ENCODE measurements at places on chromosomes 5 and 9. TPM values are rescaled to one million over a fixed set of nuclear protein-coding genes. Genes with fewer than 3 reads are reported as not detected.

FRRS1L gene
- 0.03 TPM for total RNA-seq

PCSK1 gene
- total RNA-seq: 10.9 TPM

ITGA2 gene
- total RNA-seq: 7.0 TPM

ECSCR gene
- total RNA-seq: not detected

LOX gene
- total RNA-seq: 0.08 TPM

N4BP3 gene
- total RNA-seq: 2.8 TPM

IL6ST gene
- 92.2 TPM for total RNA-seq

ADRB2 gene
- total RNA-seq: 0.48 TPM

POLR3G gene
- 60.5 TPM for total RNA-seq

GCNT4 gene
- total RNA-seq: 1.1 TPM

FRMD3 gene
- 22.1 TPM for total RNA-seq

RECK gene
- total RNA-seq: 10.0 TPM

NUTM2F gene
- total RNA-seq: not detected

SGCD gene
- 32.3 TPM for total RNA-seq

TAS2R1 gene
- total RNA-seq: not detected

SUSD3 gene
- 1.3 TPM for total RNA-seq

EQTN gene
- not detected for total RNA-seq

LCN1 gene
- total RNA-seq: not detected

MLANA gene
- total RNA-seq: 3,120 TPM

PCDHB2 gene
- 1.8 TPM for total RNA-seq

PCDHB3 gene
- total RNA-seq: 0.21 TPM

CCNI2 gene
- total RNA-seq: not detected

ZFP37 gene
- 1.3 TPM for total RNA-seq

SHC3 gene
- total RNA-seq: 0.03 TPM

RPS23 gene
- total RNA-seq: 5,447 TPM

YTHDC2 gene
- total RNA-seq: 15.3 TPM

GAPT gene
- total RNA-seq: not detected

MARCHF3 gene
- 4.4 TPM for total RNA-seq

EFNA5 gene
- 1.6 TPM for total RNA-seq

ESM1 gene
- total RNA-seq: not detected

ELAVL2 gene
- total RNA-seq: not detected

CCIN gene
- total RNA-seq: not detected

GPR151 gene
- total RNA-seq: not detected

PCDHA5 gene
- total RNA-seq: 0.77 TPM

ECM2 gene
- not detected for total RNA-seq

ANXA2R gene
- total RNA-seq: 0.45 TPM

PAIP2 gene
- total RNA-seq: 98.7 TPM

SLCO6A1 gene
- not detected for total RNA-seq

DMGDH gene
- total RNA-seq: not detected

GABRA1 gene
- not detected for total RNA-seq

PWWP2A gene
- 8.1 TPM for total RNA-seq

ICE1 gene
- total RNA-seq: 42.2 TPM

KCNV2 gene
- not detected for total RNA-seq

TLR4 gene
- 1.9 TPM for total RNA-seq

DPYSL3 gene
- 13.0 TPM for total RNA-seq

TIMD4 gene
- not detected for total RNA-seq

PRRC2B gene
- 40.1 TPM for total RNA-seq

TARS1 gene
- total RNA-seq: 595 TPM

NXNL2 gene
- total RNA-seq: not detected

SPATA31C1 gene
- total RNA-seq: not detected

PCDHGA12 gene
- total RNA-seq: 13.8 TPM

CCNO gene
- 0.24 TPM for total RNA-seq

FOXD4L6 gene
- not detected for total RNA-seq

GPRIN1 gene
- 5.0 TPM for total RNA-seq

GOLM1 gene
- 106 TPM for total RNA-seq

PCDHB4 gene
- total RNA-seq: 0.43 TPM

TMEM245 gene
- total RNA-seq: 52.3 TPM

SH3TC2 gene
- 21.8 TPM for total RNA-seq
